DMS153 (cell line): ENCODE measurements at places on chromosomes 6 and 20.

- DNase-seq: no peak
Observed at GRCh38 chr6:22970004-22970403, 400.6 kb downstream of the HDGFL1 start.

DNA sequence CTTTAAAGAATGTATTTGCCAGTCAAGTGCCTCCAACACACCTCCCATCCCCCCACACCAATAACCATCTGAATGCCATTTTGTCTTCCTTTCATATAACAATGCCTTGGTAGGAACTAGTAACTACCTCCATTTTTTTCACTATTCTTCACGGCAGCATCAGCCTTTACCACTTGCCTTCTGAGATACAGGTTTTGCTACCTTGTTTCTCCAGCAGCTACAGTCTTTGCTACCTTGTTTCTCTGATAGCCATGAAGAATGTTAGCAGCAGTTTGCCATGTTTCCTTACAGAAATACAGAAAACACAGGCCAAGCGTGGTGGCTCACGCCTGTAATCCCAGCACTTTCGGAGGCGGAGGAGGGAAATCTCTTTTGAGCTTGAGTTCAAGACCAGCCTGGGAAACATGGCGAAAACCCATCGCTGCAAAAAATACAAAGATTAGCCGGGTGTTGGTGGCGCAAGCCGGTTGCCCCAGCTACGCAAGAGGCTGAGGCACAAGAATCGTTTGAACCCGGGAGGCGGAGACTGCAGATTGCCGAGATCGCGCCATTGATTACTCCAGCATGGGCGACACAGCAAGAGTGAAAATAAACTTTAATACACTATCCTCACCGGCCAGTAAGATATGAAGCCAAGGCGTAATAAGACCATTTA lies 100.9 kb downstream of the HFE start:
- no peak for DNase-seq

GRCh38 chr6:161959072-161959471 lies 685.2 kb upstream of the AGPAT4 start:
- no peak for DNase-seq

GRCh38 chr20:62055106-62055861 lies 10.4 kb downstream of the TAF4 start:
- no peak for DNase-seq

DNA sequence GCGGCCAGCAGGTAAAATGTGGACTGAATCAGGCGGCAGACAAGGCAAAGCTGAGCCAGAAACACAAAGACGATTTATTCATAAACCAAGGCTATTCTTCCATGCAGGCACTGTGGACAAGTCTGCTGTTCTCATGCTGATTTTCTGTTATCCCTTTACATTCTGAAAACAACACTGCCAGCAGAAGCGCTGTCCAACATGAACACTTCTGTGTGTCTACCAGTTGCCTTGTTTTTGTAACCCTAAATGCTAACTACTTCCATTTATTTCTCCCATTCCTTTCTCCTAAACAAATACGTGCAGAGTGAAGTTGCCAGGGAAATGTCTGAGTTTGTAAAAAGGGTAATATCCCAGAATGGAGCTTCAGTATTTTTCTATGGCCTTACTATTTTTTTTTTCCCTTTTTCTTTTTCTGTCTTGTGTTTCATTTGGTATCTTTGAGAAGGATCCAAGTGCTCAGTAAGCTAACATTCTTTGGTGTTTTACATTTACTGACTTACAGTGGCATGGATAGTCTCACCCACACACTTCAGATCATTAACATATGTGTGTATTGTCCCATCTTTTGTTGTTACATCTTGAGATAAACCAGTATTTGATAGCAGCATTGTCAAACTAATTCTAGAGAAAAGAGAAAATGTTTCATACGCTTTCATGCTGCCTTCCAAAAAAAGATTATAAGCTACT lies 1308.9 kb upstream of the MAP3K7 start:
- no peak for DNase-seq
